Tongue (tissue), 3 donors: ENCODE measurements at places on chromosomes 4 and X.
A peak's percentile ranks its signal among the peaks of the same experiment; 100 is the strongest.

DNA sequence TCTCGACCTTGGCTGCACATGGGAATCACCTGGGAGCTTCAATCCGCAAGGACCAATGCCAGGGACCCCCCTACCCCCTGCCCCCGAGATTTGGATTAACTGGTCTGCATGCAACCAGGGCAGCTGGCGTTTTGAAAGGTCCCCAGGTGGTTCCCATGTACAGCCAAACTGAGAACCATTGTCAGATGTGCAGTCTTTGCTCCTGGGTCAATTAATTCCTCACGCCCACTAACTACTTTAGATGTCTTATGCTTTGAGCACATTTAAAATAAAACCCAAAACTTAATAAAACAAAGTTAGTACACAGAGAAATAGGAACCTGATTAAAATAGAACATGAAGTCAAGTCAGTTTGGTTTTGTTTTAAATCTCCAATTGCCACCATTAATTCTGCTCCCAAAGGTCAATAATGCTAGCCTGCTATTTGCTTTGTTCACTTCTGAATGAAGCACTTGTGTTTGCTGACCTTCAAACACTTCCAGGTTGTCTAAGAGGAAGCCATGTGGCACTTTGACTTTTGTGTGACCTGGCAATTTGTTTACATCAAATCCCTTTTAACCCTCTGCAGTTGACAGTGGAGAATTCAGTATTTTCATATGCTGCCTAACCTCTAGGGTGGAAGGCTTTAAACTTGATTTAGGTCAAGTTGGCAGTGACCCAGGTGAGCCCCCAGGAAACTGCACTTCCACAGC lies 27.2 kb upstream of the TMSB4X start:
- DNase-seq, result no peak

GRCh38 chr4:139791681-139792080 lies 126.1 kb downstream of the MGST2 start:
- DNase-seq, result no peak

DNA sequence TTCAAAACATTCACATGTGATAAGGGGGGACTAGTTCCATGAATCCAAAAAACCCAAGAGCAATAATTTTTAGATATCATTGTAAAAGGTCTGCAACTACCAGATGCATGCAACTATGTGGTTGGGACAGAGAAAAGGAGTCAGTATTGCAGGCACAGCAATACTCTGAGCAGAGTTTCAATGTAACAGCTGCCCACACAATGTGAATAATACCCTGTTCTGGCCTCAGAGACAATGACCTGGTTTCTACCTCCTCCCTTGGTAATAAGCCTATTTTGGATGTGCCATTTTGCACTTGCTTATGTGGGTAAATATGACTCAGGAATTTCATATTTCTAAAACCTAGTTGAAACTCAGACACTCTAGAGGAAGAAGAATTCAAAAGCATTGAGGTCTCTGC lies 194.8 kb upstream of the RASGEF1B start:
- no peak for DNase-seq

DNA sequence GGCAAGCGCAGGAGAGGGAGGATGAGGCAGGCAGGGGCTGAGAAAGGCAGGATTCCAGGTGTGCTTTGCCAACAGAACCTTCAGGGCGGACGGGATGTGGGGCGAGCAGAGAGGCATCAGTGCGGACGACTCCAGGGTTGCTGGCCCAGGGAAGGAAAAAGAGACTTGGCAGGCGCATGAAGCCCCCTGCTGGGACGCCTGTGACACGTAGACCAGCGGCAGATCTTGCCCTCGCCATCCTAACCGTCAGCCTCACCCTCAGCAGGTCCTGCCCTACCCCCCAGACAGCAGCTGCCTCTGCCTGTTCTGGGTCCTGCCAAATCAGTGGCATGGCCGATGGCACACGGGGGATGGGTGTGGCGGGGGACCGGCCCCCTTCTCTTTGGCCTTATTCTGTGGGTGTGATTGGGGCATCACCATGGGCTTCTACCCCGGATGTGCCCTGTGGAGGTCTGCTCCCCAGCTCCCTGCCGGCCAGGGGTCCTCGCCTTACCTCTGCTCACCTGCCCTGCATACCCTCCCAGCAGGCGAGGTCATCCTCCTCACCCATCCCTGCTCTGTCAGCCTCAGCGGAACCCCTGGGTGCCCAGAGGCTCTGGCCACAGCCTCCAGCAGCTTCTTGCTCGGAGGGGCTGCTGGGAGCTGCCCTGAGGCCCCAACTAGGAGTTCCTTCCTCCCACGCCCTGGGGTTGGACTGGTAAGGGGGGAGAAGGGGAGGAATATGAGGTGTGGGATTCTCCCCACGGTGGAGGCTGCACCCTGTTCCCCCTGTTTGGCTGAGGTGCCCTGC lies 2.9 kb upstream of the SH3BP2 start:
- DNase-seq, result no peak

DNA sequence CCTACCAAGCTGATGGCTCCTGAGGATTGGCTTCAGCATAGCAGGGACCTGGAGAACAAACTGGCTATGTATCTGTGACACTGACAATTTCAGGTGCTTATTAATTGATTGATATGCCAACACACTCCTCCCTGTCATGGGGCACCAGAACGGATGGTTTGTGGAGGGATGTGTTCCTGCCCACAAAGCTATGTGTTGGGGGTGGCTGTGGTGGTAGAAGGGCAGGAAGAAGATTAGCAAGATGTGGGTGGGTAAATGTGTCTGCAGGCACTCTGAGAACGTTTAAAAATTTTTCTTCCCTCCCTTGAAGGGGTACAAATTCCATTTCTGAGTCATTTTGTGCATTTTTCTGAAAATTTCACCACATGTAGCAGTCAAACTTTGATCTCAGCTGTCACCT lies 55.0 kb upstream of the SCML1 start:
- no peak for DNase-seq

GRCh38 chrX:24963823-24964222 lies 51.9 kb downstream of the ARX start:
- DNase-seq, result no peak

- DNase-seq, result peak; percentile 57
Observed at GRCh38 chr4:39353478-39354253, 12.5 kb downstream of the RFC1 start.

- DNase-seq, result peak; percentile 3
Observed at GRCh38 chrX:112630187-112630586, 49.6 kb downstream of the LHFPL1 start.

- no peak for DNase-seq
Observed at GRCh38 chr4:85784947-85785346, 310.0 kb downstream of the ARHGAP24 start.

DNA sequence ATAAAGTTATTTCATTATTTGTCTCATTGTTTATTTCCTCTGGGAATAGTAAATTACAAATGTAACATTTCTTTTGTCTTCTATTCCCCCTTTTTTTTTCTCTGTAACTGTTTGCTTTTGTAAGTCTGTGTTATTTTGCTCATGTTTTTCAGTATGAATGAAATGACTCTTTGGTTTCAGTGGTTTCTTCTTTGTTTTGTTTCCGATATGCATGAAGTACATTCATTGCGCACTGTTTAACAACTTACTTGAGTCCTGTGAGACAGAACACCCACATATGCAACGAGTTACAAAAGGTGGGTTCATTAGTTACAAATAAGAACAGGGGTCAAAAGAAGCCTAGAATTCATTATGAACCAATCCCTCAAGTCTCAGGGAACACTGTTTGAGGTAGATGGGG lies 175.0 kb upstream of the UGT8 start:
- no peak for DNase-seq

- DNase-seq, result no peak
Observed at GRCh38 chr4:30769093-30769492, 48.9 kb downstream of the PCDH7 start.

GRCh38 chrX:10111364-10112148 lies 45.2 kb upstream of the CLCN4 start:
- DNase-seq, result no peak

- no peak for DNase-seq
Observed at GRCh38 chr4:134627366-134627765, 425.8 kb upstream of the PABPC4L start.

GRCh38 chr4:102580463-102580842 lies 79.3 kb downstream of the NFKB1 start:
- DNase-seq, result no peak

DNA sequence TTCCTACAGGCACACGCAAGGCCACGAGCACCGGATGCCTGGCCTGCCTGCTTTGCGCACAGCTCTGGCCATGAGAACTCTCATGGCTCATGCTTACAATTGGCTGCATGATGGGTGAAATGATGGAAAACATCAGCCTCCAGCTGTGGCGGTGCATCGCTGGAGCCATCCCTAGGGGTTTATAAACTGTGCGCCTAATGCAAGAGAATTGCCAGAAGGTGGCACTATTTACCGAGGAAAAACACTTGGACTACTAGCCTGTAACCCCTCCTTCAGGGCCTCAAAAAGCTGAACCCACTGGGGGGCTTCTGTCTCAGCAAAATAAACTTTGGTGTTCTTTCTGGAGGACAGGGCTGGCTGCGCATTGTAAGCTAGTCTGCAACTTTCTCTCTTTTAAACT lies 51.9 kb downstream of the PHKA2 start:
- peak; percentile 27 for DNase-seq

DNA sequence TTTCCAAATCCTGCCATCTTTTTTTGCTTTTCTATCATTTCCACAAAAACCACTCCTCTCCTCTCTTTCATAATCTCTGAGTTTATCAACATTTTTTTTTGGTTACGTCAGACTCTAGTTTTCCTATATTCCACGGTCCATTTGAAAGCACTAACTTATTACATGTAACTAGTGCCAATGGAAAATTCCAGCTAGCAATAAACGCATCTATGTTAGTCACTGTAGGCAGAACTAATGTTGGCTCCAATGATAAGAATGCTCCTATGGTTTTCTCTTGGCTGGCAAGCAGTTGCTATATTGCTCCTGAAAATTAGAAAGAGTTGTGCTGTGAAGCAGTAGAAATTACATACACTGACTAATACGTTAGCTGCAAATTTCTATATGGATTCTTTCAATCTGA lies 634.6 kb upstream of the FTHL17 start:
- peak; percentile 26 for DNase-seq

DNA sequence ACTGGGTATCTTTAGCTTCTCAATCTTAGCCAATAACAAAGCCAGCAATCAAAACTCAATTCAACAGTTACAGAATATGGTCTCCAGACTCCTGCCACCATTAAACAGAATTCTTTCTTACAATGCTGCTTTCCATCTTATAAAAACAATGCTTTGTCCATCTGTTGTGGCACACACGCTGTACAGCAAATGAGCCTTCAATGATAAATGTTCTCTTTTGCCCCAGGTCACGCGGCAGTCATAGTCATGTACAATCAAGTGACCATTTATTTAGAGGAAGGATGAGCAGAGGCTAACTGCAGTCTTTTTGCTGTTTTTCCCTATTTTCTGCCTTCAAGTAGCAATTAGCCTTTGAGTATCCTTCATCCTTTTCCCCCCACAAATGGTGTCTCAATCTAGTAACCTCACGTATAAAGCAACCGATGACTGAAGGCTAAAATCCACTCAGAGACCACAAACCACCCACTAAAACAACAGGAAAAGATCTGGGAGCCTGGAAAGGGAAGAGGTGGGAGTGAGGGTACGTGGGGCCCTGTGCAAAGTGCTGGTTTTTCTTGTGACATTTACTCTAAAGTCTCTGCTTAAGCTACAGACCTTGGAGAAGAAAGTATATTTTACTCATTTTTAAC lies 24.4 kb downstream of the TRIM2 start:
- DNase-seq, result no peak

DNA sequence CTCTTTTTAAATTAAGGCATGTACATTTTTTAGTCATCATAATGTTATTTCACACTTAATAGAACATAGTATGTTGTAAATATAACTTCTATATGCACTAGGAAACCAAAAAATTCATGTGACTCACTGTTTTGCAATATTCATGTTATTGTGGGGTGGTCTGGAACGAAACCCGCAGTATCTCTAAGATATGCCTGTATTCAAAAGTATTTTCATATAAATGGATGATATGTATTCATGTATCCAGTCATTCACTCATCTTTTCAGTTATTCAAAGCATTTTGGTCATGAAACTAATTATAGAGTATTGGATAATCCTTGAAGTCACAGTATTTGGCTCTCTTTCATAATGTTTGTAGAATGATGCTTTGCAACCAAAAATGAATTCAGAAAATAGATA lies 168.1 kb downstream of the HS6ST2 start:
- no peak for DNase-seq

DNA sequence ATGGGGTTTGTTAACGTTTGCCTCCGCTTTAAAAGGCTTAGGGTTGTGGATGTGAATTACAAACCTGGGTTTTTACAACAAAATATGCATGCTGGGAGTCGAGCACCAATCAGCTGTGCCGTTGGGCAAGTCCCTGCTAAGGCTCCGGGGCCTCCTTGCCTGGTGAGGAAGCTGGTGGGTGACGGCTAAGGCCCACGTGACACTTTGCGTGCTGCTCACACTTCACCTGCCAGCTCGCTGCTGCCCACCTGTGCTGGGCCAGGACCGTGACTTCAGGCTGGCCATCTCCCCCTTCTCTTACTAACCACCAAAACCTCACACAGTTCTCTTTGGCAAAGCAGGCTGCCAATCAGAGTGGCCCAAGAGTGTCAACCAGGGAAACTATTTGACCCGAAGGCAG lies 178.3 kb downstream of the AFAP1 start:
- no peak for DNase-seq

DNA sequence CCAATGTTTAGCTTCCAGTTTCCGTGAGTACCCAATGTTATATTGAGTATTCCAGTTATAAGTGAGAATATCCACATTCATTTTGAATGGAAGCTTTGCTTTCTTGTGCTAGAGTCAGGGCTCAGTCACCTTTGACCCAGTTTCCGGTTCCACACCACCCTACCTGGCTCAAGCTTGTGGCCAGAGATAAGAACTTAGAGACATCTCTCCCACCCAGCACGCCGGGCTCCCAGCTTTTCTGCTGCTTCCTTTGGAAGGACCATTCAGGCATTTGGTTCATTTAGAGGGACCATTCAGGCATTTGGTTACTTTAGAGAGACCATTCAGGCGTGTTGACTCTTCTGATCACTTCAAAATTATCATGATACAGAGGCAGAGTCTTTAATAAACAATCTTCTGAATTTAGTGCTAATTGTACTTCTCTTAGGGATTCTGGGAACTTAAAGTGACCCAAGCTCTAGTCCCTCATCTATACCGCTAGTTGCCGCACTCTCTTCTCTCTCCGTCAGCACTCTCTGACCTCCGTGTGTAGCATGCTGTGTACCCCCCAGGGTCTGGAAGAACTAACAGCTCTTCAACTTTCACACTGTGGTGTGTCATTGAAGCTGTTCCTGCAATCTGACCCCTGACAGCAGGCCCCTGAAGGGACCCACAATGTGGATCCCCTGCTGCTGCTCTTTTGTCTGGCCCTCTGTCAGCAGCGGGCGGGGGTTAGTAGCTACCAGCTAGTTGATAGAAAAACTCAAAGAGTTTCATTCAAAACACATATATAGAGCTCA lies 943.1 kb downstream of the ARAP2 start:
- DNase-seq, result no peak

GRCh38 chrX:131264665-131265064 lies 24.4 kb downstream of the IGSF1 start:
- DNase-seq, result no peak

- no peak for DNase-seq
Observed at GRCh38 chrX:108219949-108220601, 128.5 kb downstream of the ATG4A start.
